Umbilical cord (tissue), 2 donors: ENCODE measurements at places on chromosomes 16 and 17.

DNA sequence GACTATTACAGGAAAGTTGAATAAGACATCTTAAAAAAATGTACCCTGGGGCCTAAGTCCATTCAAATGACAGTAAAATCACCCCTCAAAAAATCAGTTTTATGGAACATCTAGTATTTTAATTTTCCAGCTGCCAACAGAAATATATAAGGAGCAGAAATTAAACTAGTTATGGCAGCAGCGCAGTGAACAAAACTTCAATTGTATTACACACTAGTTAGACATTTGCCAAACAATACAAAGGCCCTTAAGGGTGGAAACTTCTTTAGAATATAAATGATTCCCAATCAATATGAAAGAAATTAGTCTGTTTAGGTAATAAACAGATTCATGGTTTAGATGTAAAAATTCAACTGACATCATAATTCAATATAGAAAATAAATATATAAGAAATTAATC, 18.1 kb upstream of the RFFL start:
- DNase-seq: no peak

DNA sequence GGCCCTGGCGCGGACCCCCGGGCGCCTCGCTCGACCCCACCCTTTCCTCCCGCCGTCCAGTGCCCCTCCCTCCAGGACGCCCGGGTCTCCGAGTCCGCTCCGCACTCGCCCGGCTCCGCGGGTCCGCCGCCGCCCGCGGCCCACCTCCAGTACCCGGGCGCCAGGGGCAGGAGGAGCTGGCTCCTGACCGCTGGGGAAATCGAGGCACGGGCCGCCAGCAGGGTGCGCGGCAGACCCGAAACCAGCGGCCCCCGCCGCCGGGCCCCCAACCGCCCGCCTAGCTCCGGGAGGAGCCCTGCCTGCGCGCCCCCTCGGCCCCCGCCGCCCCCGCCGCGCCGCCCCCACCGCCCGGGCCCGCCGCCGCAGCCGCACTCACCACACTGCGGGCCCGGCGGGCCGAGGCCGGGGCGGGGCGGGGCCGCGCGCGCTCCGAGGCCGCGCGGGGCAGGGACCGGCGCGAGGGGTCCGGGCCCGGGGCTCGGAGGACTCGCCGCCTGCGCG, 333 bp downstream of the MAFG start:
- DNase-seq: no peak

DNA sequence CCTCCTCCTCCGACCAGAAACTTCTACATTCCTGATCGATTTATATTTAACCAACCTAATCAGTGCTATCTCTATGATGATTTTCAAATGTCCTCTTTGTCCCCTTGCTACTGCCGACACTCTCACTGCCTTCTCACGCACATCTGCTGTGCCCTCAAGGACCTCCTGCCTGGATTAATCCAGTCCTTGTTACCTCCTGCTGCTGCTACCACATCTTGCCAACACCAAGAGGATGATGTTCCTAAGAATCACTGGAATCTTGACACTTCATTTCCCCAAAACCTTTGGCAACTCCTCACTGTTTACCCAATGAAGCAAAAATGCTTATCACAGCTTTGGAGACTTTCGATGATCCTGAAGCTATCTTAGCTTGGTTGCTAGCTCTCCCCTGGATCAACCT, 287.3 kb upstream of the AXIN2 start:
- DNase-seq: no peak

GRCh38 chr16:53712065-53712464, 8.1 kb downstream of the FTO start:
- DNase-seq: no peak

DNA sequence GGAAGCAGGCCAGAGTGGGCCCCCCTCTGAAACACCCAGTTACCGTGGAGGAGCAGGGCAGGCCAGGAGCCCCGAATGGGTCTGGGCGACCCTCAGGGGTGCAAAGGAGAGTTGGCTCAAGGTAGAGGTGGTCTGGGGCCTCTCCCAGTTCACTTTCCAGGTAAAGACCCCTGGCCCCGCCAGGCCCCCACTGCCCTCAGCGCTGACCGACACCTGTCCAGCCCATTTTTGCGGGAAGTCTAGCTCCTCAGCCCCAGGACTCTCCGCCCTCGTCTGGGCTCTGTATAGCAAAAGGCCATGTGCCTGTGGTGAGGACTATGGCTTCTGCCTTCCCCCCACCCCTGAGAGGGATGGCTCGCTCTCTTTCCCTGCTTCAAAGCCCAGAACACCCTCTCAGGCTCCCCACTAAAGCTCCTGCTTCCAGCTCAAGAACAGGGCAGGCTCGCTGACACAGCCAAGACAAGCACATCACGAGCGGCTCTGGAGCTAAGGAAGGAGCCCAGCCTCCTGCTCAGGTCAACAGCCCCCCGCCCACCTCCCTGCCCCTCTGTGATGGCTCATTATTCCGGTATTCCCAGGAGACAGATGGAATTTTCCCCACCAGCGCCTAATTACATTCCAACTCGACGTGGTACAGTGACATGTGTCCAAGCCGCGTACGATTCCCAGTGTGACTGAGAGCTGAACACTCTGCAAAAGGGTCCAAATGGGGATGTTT, 59.4 kb downstream of the RTN4RL1 start:
- DNase-seq: no peak
